ENCODE measurements at places on chromosomes 13 and 19.

GRCh38 chr19:8821748-8822241, 10.3 kb downstream of the ZNF558 start:
- no peak for DNase-seq

GRCh38 chr19:53621885-53622740, 9.7 kb upstream of the DPRX start:
- DNase-seq = no peak

DNA sequence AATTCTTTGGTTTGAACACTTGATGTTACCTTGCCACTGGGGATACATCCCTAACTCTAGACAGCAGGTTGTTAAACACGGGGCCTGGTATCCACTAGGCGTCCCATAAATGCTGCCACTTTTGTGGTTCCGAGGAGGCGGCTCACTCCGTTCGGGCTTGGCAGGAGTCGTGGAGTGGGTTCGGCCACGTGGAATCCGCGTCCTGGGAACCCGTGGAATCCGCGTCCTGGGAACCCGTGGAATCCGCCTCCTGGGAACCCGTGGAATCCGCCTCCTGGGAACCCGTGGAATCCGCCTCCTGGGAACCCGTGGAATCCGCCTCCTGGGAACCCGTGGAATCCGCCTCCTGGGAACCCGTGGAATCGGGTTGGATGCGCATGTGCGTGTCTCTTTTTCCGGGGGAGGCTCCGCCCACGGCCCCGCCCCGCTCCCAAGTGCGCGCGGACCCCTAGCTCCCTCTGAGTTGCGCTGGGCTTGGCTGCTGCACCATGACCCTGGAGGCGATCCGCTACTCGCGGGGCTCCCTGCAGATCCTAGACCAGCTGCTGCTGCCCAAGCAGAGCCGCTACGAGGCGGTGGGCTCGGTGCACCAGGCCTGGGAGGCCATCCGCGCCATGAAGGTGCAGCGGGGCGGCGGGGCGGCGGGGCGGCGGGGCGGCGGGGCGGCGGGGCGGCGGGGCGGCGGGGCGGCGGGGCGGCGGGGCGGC, at the start of gene MRI1:
MRI1 (plus strand) TSS at position 422 of the 707 bp plus-strand sequence; CDS start at position 489, 67 bp downstream.
- peak; percentile 66 for DNase-seq

DNA sequence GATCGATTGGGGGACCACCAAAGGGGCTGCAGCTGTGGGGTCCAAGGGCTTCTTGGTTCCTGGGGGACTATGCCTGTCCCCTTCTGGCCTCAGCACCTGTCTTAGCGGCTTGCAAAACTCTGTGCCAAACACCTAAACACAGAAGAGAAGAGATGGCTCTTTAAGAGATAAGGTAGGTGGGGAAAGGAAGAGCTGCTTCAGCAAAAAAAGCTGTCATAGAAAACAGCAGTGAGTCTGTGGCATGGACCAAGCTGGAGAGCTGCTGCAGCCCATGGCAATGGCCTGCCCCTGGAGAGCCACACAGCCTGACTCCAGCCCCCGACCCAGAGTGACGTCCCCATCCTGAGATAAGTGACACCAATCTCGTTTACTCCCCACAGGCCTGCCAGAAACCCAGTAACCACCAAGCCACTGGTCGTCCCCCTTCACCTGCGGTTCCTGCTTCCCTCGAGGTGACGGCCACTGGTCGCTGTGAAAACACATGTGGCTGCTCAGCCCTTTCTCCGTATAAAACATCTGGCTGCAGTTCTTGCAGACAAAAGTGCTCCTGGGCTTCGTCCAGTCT, 25.0 kb upstream of the NAPA start:
- no peak for DNase-seq

DNA sequence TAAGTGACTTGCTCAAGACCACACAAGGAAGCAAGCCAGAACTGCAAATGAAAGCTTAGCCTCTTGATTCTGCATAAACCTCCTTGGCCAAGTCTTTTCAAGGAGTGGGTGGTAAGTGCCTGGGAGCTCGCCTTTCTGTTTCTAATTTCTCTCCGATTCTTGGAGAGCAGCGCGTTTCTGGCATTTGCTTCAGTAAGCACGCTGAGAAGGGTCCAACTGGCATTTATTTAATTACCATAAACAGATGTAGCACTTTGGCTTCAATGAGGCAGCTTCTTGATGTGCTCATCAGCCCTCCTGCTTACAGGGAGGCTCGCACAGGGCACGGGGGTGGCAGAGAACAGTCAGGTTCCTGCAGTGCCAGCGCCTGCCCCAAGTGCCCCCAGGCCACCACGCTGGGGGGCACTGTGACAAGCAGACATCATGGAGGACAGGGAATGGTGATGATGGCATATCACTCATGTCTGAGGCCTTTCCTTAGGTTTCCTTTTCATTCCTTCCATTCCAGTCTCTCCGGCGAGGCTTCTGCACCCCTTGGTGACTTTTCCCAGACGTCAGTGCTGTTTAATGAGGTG, 13.3 kb downstream of the SIAH3 start:
- DNase-seq = no peak

DNA sequence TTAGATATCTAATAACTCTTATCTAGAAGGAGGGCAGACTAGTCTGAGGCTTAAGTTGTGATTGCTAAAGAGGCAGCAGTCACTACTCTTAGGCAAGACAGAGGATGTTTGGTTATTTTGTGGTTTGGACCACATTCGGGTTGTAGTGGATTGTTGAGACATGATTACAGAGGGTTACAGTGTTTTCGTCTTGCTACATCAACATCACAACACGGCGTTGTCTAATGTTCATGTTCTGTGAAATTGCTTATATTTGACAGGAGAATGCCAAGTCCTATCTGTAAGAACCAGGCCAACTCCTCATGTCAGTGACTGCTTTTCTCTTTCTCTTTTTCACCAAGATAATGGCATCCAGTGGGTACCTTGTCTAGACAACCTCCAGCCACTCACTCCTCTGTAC, 16.8 kb upstream of the TM9SF2 start:
- no peak for DNase-seq

GRCh38 chr19:45152504-45153338, 8.1 kb downstream of the NKPD1 start:
- DNase-seq = peak; percentile 45

DNA sequence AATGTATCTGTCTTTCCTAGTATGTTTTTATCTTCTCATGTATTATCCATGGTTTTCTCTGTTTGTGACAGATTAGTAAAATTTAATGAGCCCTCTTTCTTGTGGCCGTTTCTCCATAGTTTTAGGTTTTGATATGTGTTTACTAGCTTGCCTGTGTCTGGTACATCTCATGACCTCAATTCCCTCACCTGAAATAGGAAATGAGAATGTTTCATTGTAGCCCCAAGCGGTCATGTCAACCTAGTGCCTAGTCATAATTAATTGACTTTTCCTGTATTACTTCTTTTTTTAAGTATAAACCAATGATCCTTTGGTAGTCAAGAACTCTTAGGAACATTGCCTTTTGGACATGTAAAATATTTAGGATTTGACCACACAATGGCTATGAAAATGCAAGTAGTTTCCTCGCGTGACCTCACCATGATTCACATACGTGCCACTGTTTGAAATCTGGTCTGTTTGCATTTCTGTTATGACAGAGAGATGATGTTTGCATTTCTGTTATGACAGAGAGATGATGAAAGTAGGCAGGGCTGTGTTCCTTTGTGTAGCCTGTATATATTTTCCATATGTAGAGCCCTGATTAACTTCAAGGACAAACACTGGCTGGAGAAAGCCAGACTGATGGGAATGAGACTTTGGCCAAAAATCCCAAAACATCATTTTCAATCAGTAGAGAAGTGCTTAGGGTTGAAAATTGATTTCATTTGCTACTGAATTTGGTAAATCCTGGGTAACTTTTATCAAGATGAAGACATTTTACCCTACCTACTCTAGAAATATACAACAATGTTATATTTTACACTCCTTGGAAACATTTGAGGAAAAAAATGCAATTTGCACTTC, 104.8 kb downstream of the TNFRSF19 start:
- DNase-seq = no peak
